ENCODE measurements at places on chromosomes 6 and 20.
A peak's percentile ranks its signal among the peaks of the same experiment; 100 is the strongest.

DNA sequence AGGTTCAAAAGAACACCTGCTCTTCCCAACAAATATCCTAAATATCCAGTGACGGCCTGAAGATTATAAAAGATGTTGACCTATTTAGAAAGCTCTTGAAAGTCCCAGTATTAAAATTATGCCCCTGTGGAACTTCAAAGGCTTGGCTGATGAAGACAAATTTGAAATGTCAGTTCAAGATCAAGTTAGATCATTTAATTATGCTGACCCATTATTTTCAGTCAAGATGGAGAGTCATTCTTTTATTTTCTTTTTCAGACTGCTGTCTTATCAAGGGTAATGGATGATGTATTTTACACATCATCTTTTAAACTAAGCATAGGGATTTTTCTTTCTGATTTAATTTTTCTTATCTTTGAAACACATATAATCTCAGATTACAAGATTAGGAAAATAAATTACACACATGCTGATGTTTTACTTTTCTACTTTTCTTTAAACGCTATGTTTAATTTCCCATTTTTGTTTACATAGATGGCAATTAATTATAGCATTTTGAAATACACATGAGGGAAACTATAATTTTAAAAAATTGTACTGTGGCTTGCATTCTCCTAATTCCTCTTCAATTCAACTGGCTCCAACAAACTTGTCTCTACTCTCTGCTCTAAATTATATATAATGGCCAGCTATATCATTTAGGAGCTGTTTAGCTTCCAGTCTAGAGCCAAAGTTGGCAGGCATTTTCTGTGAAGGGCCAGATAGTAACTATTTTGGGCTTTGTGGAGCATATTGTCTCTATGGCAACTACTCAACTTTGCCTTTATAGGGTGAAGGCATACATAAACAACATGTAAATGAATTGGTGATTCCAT is 123.7 kb downstream of the RCAN2 start:
- DNase-seq = no peak

DNA sequence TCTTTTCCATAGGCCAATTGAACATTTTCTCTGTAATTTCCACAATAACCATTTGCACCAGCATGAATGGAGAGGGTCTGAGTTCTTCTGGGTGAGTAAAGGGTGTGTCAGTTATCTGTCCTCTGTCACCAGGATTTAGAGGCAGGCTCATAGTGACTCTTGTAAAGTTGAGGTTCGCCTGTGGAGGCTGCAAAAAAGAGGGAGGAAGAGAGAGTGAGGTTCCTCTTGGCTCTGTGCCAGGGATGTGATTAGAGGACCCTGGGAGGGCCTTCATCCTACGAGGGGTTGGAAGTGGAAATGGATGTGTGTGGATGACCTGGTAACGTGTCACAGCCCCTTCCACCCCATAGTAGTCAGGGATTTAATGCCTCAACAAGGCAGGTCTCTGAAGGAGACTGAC is 242.0 kb downstream of the ESR1 start:
- DNase-seq = no peak

GRCh38 chr20:38875175-38875993 is 50.8 kb upstream of the FAM83D start:
- DNase-seq = peak; percentile 39

DNA sequence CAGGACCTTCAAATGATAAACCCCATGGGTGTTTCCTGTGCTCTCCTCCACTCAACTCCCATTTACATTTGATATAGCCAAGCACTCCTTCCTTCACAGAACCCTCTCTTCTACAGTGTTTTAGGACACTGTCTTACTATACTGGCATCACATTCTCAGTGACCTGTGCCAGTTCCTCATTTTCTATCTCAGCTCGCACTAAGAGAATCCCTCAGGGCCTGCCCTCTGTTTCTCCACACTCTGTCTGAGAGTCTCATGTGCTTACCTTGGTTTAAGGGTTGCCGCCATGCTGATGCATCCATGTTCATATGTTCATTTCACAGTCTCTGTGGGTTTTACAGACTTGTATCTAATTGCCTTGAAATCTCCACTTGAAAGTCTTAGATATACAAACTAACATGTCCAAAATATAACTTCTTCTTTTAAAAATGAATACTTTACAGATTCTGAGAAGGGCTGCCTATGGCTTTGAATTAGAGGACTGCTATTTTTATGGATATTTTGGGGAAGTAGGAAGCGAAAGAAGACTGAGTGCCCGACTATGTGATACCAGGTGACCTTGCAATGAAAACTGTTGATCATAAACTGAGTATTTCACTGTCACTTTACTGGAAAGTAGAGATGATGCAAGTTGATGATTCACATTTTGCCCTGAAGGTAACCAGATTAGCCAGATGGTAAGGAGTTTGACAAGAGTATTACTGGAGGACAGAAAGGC is 153.1 kb upstream of the SIM1 start:
- DNase-seq = no peak

DNA sequence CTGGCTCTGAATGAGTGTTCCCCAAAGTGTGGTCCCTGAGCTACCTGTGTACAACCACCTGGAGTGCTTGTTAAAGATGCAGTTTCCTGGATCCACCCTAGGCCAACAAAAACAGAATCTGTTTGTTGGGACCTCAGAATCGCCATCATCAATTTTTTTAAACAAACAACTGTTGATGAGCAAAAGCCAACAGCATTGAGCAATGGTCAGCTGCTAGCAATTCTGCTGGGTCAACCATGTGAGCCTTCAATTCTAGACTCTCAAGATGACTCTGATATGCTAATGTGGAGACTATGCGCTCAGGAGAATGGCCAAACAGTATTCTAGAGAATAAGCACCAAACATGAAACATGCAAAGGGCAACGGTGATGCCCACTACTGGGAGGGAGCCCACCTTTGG is 64.4 kb upstream of the IYD start:
- DNase-seq = no peak

GRCh38 chr6:139124887-139125672 is 9.8 kb upstream of the HECA start:
- DNase-seq = peak; percentile 57

- no peak for DNase-seq
Observed at GRCh38 chr20:6680854-6681253, 86.6 kb upstream of the BMP2 start.
